ENCODE measurements at places on chromosomes 1 and 21. TPM values are rescaled to one million over a fixed set of nuclear protein-coding genes. Genes with fewer than 3 reads are reported as not detected.

DNA sequence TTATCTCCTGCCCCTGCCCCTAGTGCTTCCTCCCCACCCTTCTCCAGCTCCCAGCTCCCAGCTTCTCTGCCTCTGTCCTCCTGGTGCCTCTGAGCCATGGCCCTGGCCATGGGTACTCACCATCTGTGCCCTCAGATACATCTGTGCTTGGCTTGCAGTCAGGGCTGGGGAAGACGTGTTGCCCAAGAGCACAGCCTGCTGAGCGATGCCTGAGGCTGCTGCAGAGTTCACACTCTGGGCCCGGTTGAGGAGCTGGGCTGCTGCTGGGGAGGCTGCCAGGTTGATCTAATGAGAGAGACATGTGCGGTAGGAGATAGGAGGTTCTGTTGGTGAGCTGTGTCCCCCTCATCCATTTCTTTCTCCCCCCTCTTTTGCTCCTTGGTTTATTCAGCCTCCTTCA is 49.4 kb upstream of the A3GALT2 start:
- DNase-seq = no peak
- no peak overlapping the region for H3K27ac ChIP-seq
- peaks cover 6% of the 10 kb centered on the region for H3K36me3 ChIP-seq
- H3K27me3 ChIP-seq = no peaks in the 10 kb centered on the region
- H3K4me1 ChIP-seq = peaks cover 3% of the 10 kb centered on the region
- no peak overlapping the region for H3K4me3 ChIP-seq

GRCh38 chr1:17930635-17931034 is 175.5 kb downstream of the ACTL8 start:
- no peaks in the 10 kb centered on the region for H3K36me3 ChIP-seq
- H3K4me1 ChIP-seq = no peaks in the 10 kb centered on the region
- no peak overlapping the region for H3K27ac ChIP-seq

GRCh38 chr1:172719066-172719627 is 60.2 kb downstream of the FASLG start:
- no peak overlapping the region for H3K4me3 ChIP-seq
- no peaks in the 10 kb centered on the region for H3K36me3 ChIP-seq
- no peak overlapping the region for H3K27ac ChIP-seq
- H3K27me3 ChIP-seq = no peaks in the 10 kb centered on the region

DNA sequence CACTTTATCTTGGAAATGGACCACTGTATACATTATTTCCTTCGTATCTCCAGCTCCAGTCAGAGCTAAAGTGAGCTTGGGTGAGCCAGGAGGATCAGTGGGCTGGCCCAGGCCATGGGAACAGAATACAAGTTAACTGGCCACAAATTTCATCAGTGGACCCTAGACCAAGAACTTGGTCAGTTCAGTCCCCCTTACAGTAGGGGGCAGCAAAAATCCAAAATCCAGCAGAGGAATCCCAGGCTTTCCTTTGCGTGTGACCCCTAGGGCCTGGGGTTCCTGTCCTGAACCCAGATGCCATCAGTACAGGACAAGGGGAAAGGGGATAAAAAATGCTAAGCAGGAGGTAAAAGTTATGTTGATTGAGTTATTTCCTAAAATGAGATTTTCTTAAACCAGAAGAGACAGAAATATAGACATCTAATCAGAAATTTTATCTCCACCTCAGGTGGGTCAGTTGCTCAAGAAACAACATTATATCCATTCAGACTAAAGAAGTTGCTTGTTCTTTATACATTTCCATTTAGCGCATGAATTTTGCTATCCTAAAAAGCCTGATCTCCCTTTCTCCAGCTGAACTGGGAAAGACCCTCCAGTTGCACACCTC is 24.1 kb upstream of the LCE5A start:
- DNase-seq = no peak
- H3K4me1 ChIP-seq = no peaks in the 10 kb centered on the region
- no peak overlapping the region for H3K27ac ChIP-seq
- H3K27me3 ChIP-seq = no peaks in the 10 kb centered on the region
- no peaks in the 10 kb centered on the region for H3K36me3 ChIP-seq

- H3K4me3 ChIP-seq = no peak overlapping the region
- peak overlapping the region; percentile 75 for H3K27ac ChIP-seq
- peaks cover 33% of the 10 kb centered on the region for H3K4me1 ChIP-seq
- H3K27me3 ChIP-seq = no peaks in the 10 kb centered on the region
Observed at GRCh38 chr21:45408801-45409261, 3.9 kb downstream of the COL18A1 start.

- no peaks in the 10 kb centered on the region for H3K27me3 ChIP-seq
- no peak overlapping the region for H3K27ac ChIP-seq
- no peak overlapping the region for H3K4me3 ChIP-seq
- DNase-seq = no peak
- H3K4me1 ChIP-seq = no peaks in the 10 kb centered on the region
- no peaks in the 10 kb centered on the region for H3K36me3 ChIP-seq
Observed at GRCh38 chr1:94988356-94988755, 61.4 kb upstream of the CNN3 start.

GRCh38 chr1:165114022-165114888 is 242.3 kb downstream of the LMX1A start:
- no peaks in the 10 kb centered on the region for H3K4me1 ChIP-seq
- H3K27me3 ChIP-seq = peaks cover 41% of the 10 kb centered on the region
- no peak overlapping the region for H3K4me3 ChIP-seq
- DNase-seq = peak; percentile 50

GRCh38 chr21:41584603-41585176 is 76.7 kb upstream of the TMPRSS2 start:
- no peaks in the 10 kb centered on the region for H3K36me3 ChIP-seq
- no peak overlapping the region for H3K27ac ChIP-seq
- H3K4me3 ChIP-seq = no peak overlapping the region
- peaks cover 3% of the 10 kb centered on the region for H3K4me1 ChIP-seq
- H3K27me3 ChIP-seq = no peaks in the 10 kb centered on the region

DNA sequence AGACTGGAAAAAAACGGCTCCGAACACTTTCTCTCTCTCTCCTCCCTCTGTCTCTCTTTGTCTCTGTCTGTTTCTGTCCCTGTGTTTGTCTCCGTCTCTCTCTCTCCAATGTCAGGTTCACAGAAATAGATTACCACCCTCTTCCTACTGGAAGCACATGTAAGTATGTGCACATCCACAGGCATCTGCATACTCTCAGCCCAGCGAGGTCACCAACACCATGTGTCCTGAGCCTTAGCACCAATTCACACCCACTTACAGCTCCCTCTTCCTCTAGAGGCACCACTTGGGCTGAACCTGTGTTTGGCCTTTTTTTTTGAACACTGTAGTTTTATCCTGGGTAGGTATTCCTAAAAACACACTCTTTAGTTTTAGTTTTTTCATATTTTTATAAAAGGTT is 130.5 kb downstream of the ETS2 start:
- H3K36me3 ChIP-seq = no peaks in the 10 kb centered on the region
- no peaks in the 10 kb centered on the region for H3K27me3 ChIP-seq
- no peak overlapping the region for H3K27ac ChIP-seq

- no peak overlapping the region for H3K27ac ChIP-seq
- no peak for DNase-seq
- no peaks in the 10 kb centered on the region for H3K27me3 ChIP-seq
- H3K4me3 ChIP-seq = no peak overlapping the region
Observed at GRCh38 chr1:24069817-24070216, 42.1 kb downstream of the MYOM3 start.

DNA sequence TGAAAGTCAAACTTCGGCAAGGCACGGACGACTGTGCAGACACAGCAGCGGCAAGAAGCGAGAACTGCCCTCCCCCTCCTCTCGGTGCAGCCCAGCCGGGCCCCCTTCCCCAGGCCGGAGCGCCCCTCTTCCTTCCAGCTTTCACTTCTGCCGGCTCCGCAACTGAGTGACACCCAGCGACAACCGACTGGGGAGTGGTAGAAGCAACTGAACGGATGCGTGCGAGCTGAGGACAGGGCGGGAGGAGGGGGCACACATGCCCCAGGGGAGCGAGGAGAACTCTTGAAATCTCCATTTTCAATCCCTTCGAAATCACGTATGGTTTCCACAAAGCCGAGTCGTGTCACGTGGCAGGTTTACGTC is 146.6 kb downstream of the PGBD5 start:
- H3K4me3 ChIP-seq = no peak overlapping the region
- H3K27ac ChIP-seq = no peak overlapping the region
- no peaks in the 10 kb centered on the region for H3K4me1 ChIP-seq
- H3K36me3 ChIP-seq = peaks cover 3% of the 10 kb centered on the region
- no peaks in the 10 kb centered on the region for H3K27me3 ChIP-seq
- no peak for DNase-seq

DNA sequence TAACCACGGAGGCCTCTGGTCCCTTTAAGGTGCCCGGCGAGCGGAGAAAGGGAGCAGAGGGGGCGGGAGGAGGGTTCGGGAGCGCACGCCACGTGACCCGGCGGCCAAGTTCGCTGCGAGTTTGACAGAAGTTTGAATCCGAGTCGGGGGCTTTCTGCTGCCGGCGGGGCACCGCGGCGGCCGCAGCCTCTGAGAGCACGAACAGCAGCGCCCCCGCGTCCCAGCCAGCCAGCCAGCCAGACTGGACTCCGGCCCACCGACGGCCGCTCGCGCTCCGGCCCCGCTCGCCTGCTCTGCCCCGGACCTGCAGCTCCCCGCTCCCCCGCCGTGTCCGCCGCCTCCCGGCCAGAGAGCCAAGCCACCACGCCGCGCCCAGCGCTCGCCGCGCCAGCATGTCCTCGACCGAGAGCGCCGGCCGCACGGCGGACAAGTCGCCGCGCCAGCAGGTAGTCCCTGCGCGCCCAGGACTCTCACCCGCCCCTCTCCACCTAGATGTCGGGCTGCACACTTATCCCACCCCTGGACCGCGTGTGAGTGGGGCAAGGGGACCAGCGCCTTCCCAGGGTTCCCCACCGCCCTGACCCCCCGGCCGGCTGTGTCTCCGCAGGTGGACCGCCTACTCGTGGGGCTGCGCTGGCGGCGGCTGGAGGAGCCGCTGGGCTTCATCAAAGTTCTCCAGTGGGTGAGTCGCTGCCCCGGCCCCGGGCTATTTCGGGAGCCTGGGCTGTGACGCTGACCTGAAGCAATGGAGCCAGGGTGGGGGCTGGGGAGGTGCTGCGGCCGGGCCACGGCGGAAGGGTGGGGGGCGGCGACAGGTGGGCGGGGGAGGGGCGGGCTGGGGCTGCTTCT is at the start of gene SYPL2:
Gene SYPL2, plus strand, starts transcription at position 95 of the 849 bp plus-strand sequence. Its CDS starts 298 bp downstream, at position 393.
- peaks cover 5% of the 10 kb centered on the region for H3K4me1 ChIP-seq
- no peaks in the 10 kb centered on the region for H3K36me3 ChIP-seq
- peak within 1 kb of the TSS; percentile 52 for H3K4me3 ChIP-seq
- no peak within 1 kb of the TSS for H3K27ac ChIP-seq
- H3K27me3 ChIP-seq = no peaks in the 10 kb centered on the region

GRCh38 chr1:203999618-204000017 is 73.3 kb upstream of the SOX13 start:
- no peak overlapping the region for H3K27ac ChIP-seq
- H3K4me3 ChIP-seq = no peak overlapping the region
- DNase-seq = no peak
- no peaks in the 10 kb centered on the region for H3K4me1 ChIP-seq
- H3K27me3 ChIP-seq = no peaks in the 10 kb centered on the region
- no peaks in the 10 kb centered on the region for H3K36me3 ChIP-seq

DNA sequence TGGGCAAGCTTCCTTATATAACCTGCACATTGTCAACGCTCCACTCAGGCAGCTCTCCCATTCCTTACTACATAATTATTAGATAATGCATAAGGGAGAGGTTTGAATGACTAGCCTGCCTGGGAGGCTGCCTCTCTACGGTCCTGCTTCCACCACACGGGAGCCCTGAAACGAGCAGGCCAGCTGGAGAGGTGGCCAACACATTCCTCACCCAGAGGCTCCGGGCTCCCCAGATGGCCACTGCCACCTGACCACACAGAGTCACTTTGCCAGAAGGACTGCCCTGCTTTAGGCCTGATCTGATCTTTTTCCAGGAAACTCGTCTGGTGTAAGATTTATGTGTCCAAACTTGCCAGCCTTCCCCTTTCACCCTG is 27.9 kb downstream of the HIVEP3 start:
- H3K4me1 ChIP-seq = peaks cover 50% of the 10 kb centered on the region
- H3K27me3 ChIP-seq = no peaks in the 10 kb centered on the region
- peak; percentile 29 for DNase-seq
- H3K36me3 ChIP-seq = no peaks in the 10 kb centered on the region
- H3K27ac ChIP-seq = peak overlapping the region; percentile 29

GRCh38 chr1:198520524-198521254 is 19.8 kb downstream of the ATP6V1G3 start:
- no peaks in the 10 kb centered on the region for H3K36me3 ChIP-seq
- H3K27me3 ChIP-seq = no peaks in the 10 kb centered on the region
- no peak overlapping the region for H3K4me3 ChIP-seq
- H3K4me1 ChIP-seq = no peaks in the 10 kb centered on the region
- DNase-seq = peak; percentile 12
- no peak overlapping the region for H3K27ac ChIP-seq

GRCh38 chr21:34559089-34559631 is 47.1 kb upstream of the KCNE1 start:
- no peaks in the 10 kb centered on the region for H3K4me1 ChIP-seq
- no peaks in the 10 kb centered on the region for H3K27me3 ChIP-seq
- no peak overlapping the region for H3K4me3 ChIP-seq
- no peak overlapping the region for H3K27ac ChIP-seq
- no peaks in the 10 kb centered on the region for H3K36me3 ChIP-seq

GRCh38 chr21:29194342-29194741 is 63.9 kb downstream of the MAP3K7CL start:
- DNase-seq = no peak
- H3K4me1 ChIP-seq = peaks cover 2% of the 10 kb centered on the region
- no peaks in the 10 kb centered on the region for H3K36me3 ChIP-seq
- H3K27ac ChIP-seq = no peak overlapping the region
- H3K27me3 ChIP-seq = no peaks in the 10 kb centered on the region

DNA sequence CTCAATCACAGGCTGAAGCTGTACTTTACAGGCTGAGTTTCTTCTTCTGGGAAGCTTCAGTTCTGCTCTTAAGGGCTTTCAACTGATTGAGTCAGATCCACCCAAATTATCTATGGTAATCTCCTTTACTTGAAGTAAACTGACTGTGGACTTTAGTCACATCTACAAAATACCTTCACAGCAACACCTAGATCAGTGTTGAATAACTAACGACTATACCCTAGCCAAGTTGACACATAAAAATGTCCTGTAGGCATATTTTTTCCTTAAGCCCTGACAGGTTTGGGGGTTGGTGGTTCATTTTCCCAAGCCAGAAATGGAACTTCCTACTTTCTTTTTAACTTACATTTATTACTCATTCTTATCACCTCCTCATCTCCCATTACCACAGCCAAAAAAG is 42.9 kb upstream of the PRKACB start:
- DNase-seq = no peak
- no peaks in the 10 kb centered on the region for H3K36me3 ChIP-seq
- no peak overlapping the region for H3K27ac ChIP-seq
- H3K4me3 ChIP-seq = no peak overlapping the region

- H3K4me3 ChIP-seq = no peak overlapping the region
- no peaks in the 10 kb centered on the region for H3K36me3 ChIP-seq
- H3K4me1 ChIP-seq = no peaks in the 10 kb centered on the region
Observed at GRCh38 chr1:44067266-44068250, 36.3 kb upstream of the SLC6A9 start.

GRCh38 chr1:162997499-162998285 is 71.5 kb upstream of the RGS4 start:
- peaks cover 5% of the 10 kb centered on the region for H3K4me1 ChIP-seq
- H3K4me3 ChIP-seq = no peak overlapping the region
- no peaks in the 10 kb centered on the region for H3K27me3 ChIP-seq
- no peaks in the 10 kb centered on the region for H3K36me3 ChIP-seq

Gene ATF6
- 44.8 TPM for total RNA-seq

Gene KRTAP12-1
- total RNA-seq = not detected

Gene SEMA4A
- 22.7 TPM for total RNA-seq

Gene SPSB1
- total RNA-seq = 9.5 TPM

Gene KNCN
- not detected for total RNA-seq

Gene CYP4Z1
- total RNA-seq = 1.3 TPM

Gene SPRR1A
- total RNA-seq = not detected

Gene NPHS2
- not detected for total RNA-seq

Measured in lung (tissue), 17 donors.